ENCODE measurements at places on chromosomes 6 and 20.
A peak's percentile ranks its signal among the peaks of the same experiment; 100 is the strongest.

DNA sequence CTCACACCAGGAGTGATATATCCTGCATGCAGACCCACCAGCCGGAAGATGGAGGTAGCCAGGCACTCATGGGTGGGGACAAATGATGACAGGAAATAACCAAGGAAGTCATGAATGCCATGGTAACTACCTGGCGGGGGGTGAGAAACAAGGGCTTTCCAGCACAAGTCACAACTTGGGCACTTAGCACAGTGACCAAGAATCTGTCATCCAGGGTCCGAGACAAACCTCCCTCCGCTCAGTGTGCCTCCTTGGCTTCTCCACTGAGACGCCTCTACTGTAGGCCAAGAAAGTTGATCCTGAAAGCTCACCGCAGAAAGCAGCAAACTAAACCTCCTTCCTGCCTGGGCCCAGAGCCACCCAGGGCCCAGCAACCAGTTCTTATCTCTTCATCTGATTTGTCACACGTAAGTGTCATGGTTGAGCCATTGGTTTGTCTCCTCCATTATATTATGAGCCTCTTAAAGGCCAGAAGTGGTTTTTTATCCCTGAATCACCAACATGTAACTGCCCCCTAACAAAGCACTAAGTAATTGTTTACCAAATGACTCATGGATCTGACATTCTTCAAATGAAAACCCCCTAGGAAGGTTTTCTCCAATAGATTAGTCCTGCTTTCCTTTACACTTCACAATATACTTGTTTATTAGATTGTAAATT is 84.3 kb upstream of the TAB2 start:
- peak; percentile 37 for DNase-seq

DNA sequence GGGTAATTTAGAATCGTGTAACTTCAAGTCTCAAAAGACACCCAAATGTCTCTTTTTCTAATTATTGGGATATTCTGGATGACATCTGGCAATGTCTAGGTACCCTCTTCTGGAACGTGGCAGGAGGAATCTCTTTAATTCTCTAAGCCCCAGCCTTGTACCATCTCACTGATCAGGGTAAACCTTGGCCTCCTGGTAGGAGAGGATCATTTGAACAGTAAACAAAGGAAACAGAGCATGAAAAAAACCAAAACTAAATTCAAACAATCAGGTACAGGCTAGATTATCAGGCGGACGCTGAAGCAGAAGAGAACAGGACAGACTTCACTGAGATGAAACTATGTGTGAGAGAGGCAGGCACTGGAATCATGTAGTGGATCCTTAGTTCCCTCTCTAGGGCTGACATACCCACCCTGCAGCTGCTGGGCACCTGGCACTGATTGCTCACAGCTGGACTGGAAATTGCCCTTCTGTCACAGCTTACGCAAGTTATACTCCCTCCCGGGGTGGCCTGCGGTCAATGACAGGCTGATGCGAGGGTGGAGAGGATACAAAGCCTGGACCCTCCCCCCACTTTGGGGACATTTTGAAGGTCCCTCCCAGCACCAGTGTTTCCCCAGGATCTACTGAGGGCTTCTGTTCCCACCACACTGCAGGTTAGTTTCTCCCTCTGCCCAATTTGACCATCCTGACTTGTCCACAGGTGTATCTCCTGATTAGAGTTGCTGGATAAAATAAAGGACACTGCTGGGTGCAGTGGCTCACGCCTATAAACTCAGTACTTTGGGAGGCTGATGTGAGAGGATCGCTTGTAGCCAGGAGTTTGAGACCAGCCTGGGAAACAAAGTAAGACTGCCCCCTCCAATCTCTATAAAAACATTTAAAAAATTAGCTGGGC is 20.6 kb upstream of the ZBTB24 start:
- no peak for DNase-seq

- DNase-seq: no peak
These were observed 304.9 kb downstream of the TAF4 start for GRCh38 chr20:61760731-61761130.

DNA sequence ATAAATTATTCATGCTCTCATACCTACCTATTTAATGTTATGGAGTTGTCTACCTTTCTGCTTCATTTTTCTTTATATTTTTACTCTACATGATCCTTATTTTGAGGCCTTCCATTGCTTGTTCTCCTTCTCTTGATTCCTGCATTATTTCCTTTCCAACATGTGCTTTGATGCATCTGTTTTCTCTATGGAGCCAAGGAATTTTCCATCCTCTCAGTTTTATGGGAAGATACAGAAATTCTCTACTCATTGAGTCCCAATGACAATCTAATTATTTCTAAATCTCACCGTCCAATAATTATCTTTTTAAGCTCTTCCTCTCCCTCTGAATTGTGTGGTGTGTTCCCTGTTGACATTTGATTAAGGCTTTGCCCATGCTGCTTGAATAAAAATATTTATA is 136.0 kb downstream of the PACRG start:
- DNase-seq: no peak

GRCh38 chr6:108955329-108955949 is 107.2 kb downstream of the ARMC2 start:
- no peak for DNase-seq

GRCh38 chr6:108985301-108985700 is 109.3 kb downstream of the SESN1 start:
- DNase-seq: no peak

- DNase-seq: no peak
These were observed 365.3 kb downstream of the TENT5A start for GRCh38 chr6:81387163-81387562.

GRCh38 chr6:14095437-14095836 is 22.1 kb upstream of the CD83 start:
- no peak for DNase-seq

DNA sequence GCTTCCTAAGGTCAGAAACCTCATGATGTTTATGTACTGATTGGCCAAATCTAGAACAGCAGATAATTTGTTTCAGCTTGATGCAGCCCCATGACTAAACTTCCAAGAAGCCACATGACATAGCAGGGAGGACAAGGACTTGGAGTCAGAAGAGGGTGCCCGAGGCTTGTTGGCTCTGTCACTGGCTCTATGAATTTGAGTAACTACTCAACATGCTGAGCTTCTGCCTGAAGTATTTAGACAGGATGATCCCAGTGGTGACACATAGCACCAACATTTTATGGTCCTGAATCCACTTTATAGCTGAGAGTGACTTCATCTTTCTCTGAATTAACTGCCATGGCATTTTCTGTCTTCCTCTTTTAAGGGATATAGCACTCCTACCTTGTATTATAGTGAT is 13.5 kb upstream of the TBX18 start:
- no peak for DNase-seq

DNA sequence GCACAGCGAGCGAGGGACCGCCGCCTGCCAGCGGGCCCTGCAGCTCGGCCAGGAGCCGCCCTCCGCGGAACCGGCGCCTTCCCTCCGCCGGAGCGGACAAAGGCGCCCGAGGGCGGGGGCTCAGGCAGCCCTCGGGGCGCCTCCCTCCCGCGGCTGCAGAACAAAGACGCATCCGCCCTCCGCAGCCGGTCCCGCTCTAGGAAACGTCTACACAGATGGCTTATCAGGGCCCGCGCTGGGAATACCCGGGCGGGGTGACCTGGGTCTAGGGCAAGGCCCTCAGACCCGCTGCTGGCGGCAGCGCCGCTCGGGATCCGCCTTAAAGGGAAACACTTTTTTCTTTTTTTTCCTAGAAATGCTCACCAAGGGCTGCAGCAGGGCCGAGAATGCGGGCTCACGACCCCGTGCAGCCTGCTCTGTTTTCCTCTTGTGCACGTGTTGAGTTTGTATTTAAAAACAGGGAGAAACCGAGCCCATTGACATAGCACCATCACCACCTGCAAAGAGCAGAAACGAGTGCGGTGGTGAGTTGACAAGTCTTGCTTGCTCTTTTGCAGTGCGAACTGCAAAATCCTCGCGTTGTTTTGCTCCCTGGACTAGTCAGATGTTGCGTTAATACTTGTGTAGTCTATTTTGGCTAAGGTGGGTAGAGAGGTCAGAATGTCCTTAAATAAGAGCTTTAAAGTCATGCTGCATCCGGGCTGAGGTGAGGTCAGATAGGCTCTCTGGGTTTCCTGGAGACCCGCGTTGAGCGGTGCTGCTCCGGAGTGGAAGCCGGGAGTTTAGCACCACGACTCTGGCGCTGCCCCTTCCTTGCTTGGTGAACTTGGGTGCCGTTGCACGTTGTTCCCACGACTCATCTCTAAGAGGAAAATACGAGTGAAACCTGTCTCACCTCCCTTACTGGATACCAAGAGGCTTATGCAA is 1.1 kb upstream of the RPS6KA2 start:
- no peak for DNase-seq

DNA sequence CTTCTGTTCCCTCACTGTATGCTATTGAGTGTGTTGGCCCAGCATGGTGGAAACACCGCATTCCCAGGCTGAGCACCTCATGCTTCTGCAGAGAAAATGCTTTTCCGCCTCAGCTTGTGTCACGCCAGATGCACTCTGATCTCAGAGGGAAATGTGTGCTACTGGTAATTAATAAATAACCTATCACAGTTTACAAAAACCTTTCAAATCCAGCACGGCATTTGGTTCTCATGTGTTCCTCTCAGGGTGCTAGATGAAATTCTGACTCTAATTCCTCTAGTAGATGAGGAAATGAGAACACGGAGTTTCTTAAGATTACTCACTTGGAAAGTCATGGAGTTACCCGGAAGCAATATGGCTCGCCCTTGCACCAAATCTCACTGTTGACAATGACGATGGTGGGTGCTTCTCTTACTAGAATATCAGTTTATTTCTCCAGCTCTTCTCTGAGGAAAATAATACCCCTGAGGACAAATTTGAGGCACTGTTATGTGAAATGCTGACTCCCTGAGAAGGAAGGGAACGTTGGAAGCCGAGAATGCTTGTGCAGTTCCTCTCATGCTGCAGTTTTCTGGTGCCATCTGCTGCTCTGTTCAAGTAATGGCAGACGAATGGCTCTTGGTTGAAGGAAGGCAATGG is 116.6 kb downstream of the RNF144B start:
- peak; percentile 61 for DNase-seq

DNA sequence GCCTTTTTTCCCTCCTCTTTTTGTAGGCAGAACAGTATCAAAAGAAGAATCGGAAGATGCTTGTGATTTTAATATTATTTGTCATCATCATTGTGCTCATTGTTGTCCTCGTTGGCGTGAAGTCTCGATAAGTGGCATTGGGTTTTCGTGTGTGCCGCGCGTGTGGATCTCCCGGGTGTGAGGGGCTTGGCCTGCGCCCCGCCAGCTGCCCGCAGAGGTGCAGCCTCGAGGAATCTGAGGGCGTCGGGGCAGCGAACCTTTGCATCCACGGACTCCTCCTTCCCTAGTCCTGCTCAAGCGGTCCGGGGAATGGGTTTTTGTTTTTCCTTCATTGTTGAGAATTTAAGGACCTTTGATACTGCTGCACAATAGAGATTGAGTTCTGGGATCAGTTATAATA is 16.4 kb upstream of the NPEPL1 start:
- DNase-seq: no peak

DNA sequence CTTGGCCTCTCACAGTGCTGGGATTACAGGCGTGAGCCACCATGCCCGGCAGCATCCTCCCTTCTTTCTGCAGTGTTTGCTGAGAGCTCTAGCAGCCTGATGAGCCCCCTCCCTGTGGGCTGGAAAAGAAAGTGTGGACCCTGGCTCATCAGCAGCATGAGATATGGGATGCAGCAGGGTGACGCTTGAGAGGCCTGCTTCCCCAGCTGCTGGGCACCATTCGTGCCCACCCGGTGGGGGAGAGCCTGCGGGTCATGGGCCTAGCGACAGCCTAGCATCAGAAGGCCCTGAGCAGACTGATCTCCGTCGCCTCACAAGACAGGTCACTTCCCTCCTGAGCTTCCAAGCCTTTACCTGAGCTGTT is 16.0 kb upstream of the CCDC167 start:
- no peak for DNase-seq

DNA sequence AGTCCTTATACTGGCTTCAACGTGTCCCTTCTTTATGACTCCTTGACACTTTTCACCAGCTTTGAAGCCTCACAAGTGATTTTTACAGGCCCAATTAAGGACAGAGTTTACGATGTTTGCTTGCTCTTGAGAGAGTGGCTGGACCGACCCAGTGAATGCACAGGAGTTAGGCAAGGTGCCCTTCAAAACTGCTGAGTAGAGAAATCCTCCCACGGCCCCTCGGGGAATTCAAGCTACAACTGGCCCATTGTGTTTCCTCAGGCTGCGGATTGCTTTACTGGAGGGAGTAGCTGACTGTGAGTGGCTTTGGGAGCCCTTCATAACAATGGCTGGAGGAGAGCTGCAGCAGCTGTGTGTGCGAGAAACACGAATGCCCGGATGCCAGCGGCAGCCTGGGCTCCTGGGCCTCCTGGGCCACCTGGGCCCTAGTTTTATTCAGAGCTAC is 50.0 kb downstream of the SGK1 start:
- peak; percentile 87 for DNase-seq

DNA sequence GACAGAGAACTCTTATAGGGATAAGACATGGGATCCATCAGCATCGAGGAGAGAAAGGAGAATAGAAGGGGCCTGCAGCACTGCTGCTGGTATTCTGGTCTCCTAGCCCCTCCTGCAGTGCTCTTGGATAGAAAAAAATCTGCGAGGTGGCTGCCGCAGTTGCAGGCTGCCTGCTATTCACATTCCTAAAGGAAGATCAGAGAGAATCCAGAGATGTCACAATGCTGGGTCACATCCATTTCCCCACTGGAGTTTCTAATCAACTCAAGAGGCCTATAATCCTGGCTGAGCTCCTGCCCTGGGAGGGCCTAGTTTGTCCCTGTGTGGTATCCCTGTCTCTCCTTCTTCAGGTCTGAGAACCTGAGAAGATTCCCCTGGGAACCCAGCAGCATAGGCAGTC is 357.8 kb downstream of the MAFB start:
- peak; percentile 21 for DNase-seq

DNA sequence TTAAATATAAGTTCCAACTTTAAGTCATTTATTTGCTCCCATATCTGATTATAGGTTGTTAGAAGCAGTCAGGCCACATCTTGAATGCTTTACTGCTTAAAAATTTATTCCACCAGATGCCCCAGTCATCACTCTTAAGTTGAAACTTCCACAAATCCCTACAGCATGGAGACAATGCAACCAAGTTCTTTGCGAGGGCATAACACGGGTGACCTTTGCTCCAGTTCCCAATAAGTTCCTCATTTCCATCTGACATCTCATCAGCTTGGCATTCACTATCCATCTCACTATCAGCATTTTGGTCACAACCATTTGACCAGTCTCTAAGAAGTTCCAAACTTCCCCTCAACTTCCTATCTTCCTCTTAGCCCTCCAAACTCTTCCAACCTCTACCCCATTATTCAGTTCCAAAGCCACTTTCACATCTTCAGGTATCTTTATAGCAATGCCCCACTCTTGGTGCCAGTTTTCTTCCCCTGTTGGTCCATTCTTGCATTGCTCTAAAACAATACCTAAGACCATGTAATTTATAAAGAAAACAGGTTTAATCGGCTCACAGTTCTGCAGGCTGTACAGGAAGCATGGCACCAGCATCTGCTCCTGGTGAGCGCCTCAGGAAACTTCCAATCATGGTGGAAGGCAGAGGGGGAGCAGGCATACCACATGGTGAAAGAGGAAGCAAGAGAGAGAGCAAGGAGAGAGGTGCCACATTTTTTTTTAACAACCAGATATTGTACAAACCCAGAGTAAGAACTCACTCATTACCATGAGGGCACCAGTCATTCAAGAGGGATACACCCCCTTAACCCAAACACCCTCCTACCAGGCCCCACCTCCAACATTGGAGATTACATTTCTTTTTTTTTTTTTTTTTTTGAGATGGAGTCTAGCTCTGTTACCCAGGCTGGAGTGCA is 15.9 kb upstream of the ITPR3 start:
- DNase-seq: no peak
